ENCODE measurements at places on chromosomes 16 and 17.

DNA sequence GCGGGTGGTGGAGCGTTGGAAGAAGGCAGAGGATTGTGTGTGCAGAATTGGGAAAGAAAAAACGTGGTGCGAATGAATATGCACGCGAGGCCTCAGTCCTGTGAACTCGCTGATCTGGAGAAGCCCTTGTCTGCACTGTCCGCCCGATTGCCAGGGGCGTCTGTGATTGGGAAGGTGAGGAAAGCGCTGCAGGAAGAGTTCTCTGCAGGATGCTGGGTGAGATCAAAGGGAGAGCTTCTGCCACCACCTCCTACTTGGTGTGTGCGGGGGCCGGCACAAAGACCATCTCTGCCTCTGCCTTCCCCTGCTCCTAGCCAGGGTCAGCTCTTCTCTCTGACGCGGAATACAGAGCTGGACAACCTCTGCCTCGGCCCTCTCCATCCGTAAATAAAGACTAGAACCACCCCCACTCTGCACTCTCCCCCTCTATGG, 841 bp upstream of the RAB5C start:
- no peak for DNase-seq

DNA sequence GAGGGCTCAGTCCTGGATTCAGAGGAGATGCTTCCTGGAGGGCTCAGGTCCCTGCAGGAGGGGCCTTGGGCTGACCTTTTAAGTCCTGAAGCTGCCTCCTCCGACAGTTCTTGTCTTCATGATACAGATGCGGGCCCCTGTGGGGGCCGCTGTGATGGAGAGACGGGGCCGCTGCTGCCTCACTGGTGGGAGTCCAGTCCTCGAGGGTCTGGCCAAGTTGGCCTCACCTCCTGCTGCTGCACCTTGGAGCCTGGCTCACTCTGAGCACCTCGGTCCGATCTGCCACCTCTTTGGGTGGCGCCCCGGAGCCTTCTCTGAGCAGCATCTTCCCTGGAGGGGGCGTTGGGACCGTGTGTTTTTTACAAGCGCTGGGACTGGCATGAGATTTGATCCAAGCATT, 79.1 kb downstream of the KLHDC4 start:
- DNase-seq: no peak

DNA sequence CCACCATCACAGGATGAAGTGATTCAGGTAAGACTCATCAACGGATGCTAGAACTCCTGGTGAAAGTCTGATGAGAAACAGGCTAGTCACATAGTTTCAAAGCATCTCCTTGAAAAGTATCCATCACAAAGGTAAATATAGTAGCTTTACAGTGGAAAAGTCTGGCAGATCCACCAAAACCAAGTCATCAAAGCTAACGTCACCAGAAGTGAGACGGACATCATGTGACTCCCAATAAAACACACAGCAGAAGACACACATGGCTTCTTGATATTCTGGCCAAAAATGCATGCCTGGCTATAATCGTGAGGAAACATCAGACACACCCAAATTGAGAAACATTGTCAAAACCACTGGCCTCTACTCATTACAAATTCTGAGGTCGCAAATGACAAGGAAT, 17.9 kb upstream of the TRPV3 start:
- no peak for DNase-seq

- no peak for DNase-seq
Observed at GRCh38 chr16:85350973-85351372, 238.7 kb upstream of the CIBAR2 start.

- DNase-seq: no peak
Observed at GRCh38 chr17:50603340-50603739, 31.3 kb upstream of the ABCC3 start.

DNA sequence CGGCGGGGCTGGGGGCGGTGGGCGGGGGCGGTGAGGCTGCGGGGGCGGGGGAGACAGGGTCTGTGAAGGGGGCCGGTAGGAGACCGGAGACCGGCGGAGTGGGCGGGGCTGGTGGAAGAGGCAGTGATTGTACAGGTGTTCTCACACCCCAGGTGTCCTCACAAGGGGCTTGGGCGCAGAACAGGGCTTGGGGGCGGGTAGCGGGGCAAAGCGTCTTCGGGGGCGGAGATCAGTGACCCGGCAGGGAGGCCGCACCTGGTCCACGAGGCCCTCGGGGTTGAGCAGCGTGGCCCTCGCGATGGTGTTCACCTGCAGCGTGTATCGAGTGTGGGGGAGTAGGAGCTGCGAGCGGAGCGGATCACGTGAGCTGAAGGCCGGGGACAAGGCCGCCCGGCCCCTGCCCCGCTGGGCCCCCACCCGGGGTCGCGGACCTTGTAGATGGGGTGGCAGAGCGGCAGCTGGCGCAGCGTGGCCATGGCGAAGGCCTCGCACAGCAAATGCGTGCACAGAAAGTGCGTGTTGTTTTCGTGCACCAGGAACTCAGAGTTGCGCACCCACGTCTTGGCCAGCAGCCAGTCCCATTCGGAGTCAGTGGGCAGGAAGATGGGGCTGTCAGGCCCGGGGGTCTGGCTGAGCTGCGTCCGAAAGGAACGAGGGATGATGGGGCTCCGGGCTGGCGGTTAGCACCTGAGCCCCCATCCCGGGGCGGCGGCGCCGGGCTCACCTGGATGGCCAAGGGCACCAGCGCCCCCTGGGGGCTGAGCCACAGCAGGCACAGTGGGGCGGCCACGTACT, 8.5 kb downstream of the ALOXE3 start:
- DNase-seq: no peak

DNA sequence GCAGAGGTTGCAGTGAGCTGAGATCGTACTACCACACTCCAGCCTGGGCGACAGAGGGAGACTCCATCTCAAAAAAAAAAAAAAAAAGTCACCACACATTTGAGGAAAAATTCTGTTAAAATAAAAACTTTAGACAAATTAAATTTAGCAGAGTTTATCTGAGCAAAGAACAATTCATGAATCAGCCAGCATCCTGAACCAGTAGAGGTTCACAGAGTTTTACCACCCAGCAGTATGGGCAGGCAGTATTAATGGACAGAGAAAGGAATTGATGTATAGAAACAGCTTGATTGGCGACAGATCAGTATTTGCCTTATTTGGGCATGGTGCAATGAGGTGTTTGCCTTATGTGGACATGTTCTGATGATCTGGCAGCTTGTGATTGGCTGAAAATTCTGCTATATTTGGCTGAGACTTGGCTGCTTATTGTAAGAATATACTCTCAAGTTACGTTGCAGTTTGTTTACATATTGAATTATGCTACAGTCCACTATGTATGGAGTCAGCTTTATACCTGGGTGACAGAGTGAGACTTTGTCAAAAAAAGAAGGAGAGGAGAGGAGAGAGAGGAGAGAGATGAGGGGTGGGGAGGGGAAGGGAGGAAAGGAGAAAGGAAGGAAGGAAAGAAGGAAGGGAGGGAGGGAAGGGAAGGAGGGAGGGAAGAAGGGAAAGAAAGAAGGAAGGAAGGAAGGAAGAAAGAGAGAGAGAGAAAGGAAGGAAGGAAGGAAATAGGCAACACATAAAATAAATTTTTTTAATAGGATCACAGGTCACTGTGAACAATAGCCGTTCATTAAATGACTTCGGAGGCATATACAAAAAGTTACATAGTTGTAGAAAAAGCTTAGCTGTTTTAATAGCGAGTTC, 14.6 kb downstream of the ABCC3 start:
- no peak for DNase-seq

DNA sequence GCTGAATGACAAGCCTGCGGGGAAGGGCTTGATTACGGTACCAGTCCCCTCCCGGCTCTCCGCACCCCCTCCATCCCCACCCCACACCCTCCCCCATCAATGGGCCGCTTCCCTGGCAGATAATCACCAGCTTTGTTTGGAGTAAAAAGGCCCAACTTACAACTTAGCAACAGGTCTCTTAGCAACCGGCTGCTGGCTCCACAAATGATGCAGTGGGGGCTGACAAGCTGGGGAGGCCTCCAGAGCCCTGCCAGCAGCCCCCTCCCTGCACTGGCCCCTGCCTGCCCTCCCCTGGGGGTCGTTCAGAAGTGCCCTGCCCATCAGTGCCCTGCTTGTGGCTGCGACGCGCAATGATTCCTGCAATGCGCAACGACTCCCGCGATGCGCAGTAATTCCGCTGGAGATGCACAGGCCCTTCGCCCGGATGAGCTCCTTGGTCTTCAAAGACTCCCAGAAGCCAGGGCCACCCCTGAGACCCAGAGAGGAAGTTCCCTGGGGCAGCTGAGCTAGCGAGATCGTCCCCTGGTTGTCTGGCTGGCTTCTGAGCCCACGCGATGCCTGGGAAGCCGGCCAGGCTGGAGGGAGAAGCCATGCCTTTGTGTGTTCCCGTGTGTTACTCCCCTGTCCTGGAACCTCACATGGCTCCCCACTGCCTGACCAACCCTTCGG, 23.3 kb downstream of the CPNE2 start:
- DNase-seq: no peak

Measured in KG1 (cell line).